Fibroblast of mammary gland (primary cell): ENCODE measurements at places on chromosomes 6 and 20.
A peak's percentile ranks its signal among the peaks of the same experiment; 100 is the strongest.

DNA sequence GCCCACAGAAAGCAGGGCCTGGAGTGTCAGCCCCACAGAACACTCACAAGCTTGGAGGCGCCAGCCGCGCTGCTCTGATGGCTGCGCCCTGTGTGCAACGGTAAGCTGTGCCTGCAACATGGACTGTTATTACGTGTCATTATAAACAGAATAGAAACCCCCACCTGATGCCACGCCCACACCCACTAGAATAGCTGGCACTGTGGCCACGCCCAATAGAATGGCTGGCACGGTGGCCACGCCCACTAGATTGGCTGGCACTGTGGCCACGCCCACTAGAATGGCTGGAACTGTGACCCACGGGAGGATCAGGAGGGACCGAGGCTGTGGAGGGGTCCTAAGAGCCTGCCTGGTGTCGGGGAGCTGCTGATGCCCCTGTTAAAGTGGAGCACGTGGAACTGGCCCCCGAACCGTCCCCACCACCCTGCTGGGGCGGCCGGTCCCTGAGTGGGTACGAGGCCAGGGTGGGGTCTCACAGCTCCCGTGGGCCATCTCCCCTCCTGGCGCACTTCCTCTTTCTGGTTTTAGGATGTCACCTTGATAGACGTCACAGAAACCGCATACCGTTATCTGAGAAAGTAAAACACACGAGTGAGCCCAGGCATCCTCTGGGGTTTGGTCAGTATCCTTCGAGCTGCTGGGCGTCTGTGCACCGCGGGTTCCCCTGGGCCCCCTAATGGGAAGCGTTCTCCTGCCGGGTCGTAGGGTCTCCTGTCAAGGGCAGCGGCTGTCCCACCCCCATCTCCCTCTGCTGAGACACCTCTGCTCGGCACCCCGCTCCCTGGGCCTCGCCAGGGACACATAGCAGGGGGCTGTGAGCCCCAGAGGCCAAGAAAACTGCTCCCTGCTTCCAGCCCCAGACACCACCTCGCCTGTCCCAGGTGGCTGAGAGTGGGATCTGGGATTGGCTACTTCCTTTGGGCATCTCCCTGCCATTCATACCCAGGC lies 25.4 kb downstream of the SLC17A9 start:
- no peak for DNase-seq

- DNase-seq: no peak
These were observed 1.4 kb downstream of the SDC4 start for GRCh38 chr20:45346851-45347250.

DNA sequence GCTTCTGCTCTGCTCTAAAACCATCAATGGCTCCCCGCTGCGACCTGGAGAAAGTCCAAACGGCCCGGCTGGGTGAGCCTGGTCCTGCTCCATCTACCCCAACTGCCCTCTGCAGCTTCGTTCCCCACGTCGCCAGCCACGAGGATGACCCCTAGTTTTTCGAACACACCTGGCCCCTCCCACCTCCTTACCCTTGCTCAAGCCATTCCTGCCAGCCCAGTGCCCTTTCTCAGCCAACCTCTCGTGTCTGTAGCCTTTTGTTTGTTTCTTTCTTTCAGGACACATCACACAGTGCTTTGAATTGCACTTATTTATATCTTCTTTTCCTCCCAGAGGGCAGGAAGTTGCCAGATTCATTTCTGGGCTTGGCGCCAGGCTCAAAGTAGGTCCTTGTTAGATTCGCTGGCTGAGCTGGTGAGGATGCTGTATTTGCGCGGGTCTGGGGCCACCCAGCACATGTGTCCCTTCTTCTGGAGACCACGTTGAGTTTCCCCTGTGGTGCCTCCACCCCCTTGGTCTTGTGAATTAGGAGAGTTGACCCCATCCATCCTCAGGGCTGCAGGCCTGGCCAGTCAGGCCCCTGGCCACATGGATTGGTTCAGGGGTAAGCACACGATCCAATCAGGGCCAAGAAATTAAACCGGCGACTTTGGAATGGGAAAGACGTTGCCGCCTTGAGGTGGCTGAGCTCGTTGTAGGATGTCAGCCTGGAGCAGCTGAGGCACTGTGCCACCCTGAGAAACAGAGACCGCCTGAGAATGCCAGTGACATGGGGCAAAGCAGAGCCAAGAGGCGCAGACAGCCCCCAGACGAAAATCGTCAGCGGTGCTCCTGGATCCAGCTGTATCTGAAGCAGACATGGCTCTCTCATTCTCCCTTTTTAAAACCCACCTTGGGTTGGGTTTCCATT lies 156.0 kb downstream of the CEBPB start:
- peak; percentile 88 for DNase-seq

DNA sequence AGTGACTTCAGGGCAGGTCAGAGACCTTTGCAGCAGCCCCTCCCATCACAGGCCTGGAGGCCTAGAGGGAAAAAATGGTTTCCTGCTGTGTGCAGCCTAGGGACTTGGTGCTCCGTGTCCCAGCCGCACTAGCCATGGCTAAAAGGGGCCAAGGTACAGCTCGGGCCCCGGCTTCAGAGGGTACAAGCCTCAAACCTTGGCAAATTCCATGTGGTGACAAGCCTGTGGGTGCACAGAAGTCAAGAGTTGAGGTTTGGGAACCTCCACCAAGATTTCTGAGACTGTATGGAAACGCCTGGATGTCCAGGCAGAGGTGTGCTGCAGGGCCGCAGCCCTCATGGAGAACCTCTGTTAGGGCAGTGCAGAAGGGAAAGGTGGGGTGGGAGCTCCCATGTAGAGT lies 34.0 kb downstream of the UBE3D start:
- no peak for DNase-seq

- DNase-seq: peak; percentile 27
These were observed 65.5 kb upstream of the SPACA1 start for GRCh38 chr6:87982134-87982533.

DNA sequence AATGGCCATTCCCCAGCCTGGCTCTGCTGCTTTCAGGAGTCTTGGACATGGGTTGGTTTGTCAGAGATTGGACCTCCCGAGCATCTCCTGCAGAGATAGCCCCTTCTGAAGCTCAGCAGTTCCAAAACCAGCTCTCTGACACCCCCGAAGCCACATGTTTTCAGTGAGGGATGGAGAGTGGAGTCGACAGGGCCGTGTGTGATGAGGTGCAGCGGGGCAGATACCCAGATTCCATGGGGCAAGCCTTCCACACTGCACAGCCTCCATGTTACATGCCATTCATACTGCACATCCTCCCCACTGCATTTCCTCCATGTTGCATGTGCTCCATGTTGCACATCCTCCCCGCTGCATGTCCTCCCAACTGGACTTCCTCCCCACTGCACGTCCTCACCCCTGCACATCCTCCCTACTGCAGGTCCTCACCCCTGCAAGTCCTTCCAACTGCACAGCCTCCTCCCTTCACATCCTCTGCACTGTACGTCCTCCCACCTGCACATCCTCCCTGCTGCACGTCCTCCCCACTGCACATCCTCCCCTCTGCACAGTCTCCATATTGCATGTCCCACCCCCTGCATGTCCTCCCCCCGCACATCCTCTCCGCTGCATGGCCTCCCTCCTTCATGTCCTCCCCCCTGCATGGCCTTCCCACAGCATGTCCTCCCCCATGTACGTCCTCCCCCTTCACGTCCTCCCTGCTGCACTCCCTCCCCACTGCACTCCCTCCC lies 112.2 kb downstream of the SYNDIG1 start:
- no peak for DNase-seq

DNA sequence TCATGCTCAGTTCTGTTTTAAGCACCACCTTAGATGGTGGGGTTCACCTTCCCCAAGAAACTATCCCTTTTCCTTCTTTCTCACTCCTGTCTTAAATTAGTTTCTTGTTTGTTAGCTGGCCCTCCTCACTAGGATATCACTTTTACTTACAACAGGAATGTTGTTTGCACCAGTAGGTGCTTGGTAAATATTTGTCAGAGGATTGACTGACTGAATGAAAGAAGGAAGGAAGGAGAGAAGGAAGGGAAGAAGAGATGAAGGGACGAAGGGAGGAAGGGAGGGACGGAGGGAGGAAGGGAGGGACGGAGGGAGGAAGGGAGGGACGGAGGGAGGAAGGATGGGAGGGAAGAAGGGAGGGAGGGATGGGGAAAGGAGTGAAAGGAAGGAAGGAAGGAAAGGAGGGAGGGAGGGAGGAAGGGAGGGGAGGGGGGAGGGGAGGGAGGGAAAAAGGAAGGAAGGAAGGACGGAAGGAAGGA lies 505 bp upstream of the KCNK15 start:
- DNase-seq: no peak

DNA sequence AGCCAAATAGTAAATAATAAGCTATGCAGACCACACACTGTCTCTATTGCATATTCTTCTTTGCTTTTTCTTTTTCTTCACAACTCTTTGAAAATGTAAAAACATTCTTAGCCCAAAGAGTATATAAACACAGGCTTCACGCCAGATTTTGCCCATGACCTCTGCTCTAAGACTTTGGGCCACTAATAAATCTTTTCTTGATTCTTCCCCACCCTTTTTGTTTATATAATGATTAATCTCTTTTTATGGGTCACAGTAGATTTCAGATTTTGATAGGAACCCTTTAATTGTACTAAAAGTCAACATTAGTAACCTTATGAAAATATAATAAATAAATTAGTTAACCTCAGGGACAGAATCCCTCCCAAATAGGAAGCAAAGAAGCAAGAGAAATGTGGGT lies 15.8 kb upstream of the ENPP5 start:
- no peak for DNase-seq

- DNase-seq: peak; percentile 61
These were observed 23.9 kb downstream of the MAP7 start for GRCh38 chr6:136526196-136526930.

DNA sequence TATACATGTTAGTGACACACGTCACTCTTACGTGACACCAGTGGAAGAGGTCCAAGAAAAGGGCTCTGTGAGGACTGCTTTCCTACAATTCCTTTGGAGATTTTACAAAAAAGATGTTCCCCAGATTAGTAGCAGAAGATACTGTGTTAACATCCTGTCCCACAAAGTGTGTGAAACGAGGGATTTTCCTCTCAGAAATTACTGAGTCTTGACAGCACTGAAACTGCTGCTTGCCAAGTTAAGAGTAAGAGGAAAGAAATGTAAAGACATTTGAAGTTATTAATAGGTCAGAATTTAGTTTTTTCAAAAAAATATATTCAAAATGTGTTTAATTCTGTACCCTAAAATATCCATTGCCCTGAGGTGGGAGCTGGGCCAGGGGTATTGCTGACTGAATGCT lies 58.8 kb upstream of the MAP7 start:
- peak; percentile 84 for DNase-seq

GRCh38 chr6:148463671-148464070 lies 121.0 kb downstream of the SASH1 start:
- DNase-seq: no peak

- DNase-seq: no peak
These were observed 10.2 kb downstream of the ADA start for GRCh38 chr20:44641325-44641724.

DNA sequence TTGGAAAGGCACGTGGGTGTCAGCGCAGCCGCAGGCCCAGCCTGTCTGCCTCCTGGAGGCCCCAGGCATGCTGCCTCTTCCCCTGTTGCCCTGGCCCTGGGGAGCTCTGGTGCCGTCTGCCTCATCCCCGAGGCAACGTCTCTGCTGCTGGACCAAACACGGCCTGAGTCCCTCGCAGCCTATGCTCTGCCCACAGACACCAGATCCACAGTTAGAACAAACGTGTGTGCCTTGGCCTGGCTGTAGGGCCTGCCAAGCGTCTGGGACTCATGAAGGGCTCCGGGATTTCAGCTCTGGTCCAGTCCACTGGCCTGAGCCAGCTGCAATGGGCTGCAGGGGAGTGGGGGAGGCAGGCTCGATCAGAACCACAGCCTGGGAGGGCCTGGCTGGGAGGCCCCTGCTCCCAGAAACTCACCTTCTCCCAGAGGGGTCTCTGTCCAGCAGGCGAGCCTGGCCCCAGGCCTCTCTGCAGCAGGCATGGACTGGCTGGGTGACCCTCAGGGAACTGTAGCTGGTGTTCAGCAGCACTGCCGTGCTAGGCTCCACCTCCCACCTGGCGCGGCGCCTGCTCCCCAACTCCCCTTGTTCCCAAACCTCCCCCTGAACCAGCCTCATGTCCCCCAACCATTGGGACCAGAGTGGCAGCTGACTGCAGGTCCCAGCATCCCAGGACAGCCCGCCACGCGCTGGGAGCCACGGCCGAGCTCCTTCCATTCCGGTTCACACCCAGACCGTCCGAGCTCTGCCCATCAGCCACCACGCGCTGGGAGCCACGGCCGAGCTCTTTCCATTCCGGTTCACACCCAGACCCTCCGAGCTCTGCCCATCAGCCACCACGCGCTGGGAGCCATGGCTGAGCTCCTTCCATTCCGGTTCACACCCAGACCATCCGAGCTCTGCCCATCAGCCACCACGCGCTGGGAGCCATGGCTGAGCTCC lies 197.0 kb downstream of the DLL1 start:
- DNase-seq: no peak

- DNase-seq: no peak
These were observed 2.9 kb downstream of the GMPR start for GRCh38 chr6:16241321-16241689.

DNA sequence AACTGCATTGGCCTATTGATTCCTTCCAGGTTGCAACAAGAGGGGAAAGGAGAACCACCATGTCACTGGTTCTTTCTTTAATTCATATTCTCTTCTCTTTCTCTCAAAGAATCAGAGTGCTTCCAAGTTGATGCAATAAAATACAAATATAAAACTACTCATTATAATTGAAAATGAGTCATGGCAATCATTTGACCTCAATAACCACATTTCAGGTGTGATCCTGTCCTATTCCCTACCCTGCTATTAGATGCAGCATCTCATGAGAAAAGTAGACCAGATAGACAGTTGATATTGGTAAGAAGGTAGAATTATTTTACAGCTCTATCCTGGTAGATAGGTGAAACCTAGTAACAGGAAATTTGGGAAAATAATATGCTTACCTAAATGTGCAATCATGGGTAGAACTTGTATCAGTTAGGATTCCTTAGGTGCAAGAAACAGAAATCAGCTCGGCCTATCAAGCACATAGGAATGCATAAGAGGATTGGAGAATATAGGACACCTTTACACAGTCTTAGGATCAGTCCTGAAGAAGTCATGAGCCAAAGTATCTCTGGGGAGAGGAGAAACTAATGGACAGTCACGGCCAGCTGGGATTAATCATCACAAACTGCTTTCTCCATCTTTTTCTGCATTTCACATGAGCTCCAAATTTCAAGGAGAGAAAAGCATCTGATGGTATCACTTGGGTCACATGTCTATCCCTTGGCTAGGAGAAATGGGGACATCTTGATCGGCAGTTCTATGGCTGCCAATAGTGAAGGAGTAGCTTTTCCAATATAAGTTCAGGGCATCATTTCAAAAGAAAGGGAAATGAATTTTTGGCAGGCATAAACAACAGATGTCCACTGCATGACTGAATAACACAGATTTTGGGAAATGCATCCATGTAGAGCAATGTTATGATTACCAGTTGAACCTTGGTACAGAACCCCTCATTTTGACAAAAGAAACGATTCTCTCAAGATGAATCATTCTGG lies 19.3 kb upstream of the RNF146 start:
- DNase-seq: peak; percentile 57

DNA sequence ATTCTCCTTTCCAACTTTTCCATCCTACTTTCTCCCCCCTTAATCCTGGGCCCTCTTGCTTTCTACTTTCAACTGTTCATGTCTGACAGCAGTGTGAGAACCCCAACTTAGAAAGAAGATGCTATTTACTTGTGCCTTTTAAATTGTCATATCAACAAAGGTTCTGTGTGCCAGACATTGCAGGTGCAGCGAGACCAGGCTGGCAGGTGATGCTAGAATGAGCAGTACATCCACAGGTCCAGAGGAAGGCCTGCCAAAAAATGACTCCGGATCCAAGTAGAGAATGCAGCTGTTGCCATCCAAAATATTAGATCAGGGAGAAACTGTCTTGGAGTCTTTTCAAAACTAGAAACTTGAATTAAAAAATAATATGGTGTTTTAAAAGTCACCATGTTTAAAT lies 510.5 kb downstream of the LMBRD1 start:
- DNase-seq: no peak
